Stimulated activated CD8-positive, alpha-beta memory T cell treated with anti-CD3 and anti-CD28 coated beads, Interleukin-4, amount 100 ng/mL, for 48 hours (primary cell): ENCODE measurements at places on chromosomes 16 and 17.

DNA sequence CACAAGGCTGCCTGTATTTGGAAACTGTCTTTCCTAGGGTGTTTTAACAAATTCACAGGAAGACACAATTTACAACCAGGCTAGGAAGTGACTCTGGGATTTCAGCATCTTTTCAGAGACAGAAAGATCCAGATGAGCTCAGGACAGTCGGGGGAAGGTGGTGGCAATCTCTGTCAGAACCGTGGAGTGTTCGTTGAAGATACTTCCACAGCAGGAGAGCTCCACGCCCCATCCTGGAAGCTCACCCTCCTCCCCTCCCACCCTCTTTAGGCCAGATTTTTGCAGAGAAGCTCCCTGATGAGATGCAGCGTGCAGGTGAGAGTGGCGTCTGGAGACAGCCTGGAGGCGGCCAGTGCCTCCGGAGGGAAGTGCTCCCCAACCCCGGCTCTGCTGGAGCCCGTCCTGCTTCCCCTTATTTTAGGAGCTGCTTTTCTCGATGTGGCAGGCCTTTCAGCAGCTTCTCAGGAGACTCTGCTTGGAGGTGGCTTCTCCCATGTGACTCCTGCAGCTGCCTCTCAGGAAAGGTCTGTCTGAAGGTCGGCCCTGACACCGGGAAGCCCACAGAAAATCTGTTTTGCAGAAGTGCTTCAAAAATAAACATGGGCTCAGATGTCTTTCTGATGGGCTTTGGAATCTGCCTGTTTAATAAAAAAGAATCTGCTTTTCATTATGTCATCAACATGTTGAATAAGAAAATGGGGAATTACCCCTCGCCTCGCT, 186.4 kb upstream of the CHMP6 start:
- no peak for DNase-seq

DNA sequence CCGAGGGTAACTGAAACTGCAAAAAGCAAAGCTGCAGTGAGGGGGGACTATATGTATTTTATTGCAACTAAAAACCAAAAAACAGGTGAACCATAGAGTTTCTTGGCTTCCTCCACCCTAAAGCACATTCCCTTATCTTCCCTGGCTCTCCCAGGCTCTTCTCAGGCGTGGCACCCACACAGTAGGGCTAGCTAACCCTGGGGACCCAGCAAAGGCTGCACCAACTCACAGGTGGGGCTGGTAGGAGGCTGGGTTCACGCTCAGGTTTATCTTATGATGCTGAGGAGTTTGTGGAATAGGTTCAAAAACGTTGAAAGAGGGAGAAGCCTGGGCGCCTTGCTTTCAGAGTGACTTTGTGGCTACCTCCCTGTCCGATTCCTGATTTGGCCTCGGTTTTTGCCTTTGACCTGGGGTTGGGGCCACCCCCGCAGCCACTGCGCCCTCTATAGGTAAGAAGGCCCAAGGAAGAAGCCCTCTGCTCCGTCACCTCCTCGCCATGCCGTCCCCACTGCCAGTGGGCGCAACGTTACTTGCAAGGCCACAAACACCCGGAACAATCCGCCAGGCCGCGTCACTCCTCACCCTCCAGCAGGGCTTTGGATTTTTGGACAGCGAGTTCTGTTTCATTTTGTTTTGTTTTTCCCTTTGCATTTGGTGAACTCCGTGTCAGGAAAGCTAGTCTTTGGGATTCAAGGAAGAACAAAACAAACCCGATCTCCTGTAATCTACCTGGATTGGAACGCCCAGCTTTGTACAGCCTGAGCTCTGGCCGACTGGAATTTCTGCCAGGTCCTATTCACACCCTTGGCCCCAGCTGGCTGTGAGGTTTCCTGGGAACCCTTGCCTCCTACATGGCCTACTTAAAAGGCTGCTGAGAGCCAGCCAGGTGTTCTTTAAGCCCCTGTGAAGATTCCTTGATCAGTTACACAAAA, 60.8 kb downstream of the TBC1D16 start:
- DNase-seq: no peak

DNA sequence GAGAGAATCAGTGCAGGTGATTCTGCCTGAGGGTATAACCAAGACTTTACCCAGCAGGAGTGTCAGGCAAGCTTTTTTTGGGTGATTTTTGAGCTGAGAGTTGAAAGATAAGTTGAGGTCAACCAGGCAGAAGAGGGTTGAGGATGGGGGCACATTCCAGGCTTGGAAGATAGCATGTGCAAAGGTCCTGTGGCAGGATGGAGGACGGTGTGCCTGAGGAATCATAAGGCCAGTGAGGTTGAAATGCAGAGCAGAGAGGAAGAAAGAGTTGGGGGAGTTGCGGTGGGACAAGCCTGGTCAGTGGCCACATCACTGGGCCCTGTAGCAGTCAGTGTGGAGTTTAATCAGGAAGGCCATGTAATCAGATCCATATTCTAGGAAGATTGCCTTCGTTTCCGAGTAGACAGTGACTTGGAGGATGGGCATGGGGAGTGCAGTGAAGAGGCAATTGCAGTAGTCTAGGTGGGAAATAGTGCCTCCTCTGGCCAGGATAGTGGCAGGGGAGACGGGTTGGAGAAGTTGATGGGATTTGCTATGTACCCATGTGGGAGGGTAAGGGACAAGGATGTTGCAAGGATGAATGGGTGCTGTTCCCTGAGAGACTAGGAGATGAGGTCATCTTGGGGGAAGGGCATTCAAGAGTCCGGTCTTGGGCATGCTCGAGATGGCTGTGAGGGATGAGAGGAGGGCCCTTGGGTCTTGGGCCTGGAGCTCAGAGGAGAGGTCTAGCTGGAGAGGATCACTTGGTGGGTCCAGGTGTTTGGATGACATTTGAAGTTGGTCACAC, 3.9 kb downstream of the PLEKHG4 start:
- no peak for DNase-seq

GRCh38 chr17:27376637-27377547, 79.4 kb upstream of the KSR1 start:
- no peak for DNase-seq

GRCh38 chr17:8712698-8713097, 31.9 kb downstream of the CCDC42 start:
- DNase-seq: no peak

GRCh38 chr16:89417352-89417751, 73.0 kb downstream of the ANKRD11 start:
- DNase-seq: no peak

GRCh38 chr17:33401249-33401648, 108.2 kb upstream of the ASIC2 start:
- DNase-seq: no peak

- no peak for DNase-seq
Observed at GRCh38 chr17:15482476-15482875, 15.1 kb upstream of the CDRT4 start.

- DNase-seq: no peak
Observed at GRCh38 chr17:35543856-35544255, 6.4 kb upstream of the SLFN12L start.

DNA sequence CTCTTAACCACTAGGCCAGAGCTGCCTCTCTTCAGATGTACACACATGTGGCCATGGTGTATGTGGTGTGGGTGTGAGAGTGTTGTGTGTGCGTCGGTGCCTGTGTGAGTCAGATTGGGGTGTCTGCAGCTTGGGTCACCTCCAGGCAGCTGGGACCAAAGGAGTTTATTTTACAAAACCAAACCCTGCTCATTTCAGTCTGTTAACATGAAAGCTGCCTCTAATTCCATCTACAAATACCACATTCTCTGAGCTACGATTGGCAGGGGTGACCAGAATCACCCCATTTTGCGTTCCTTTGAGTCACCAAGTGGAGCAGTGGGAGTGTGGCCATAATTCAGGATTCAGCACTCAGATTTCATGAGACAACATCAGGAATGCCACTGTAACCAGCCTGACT, 105.3 kb downstream of the IRX5 start:
- DNase-seq: no peak

- no peak for DNase-seq
Observed at GRCh38 chr16:64144617-64145016, 977.2 kb downstream of the CDH11 start.

- no peak for DNase-seq
Observed at GRCh38 chr16:83351846-83352245, 455.9 kb upstream of the HSBP1 start.

DNA sequence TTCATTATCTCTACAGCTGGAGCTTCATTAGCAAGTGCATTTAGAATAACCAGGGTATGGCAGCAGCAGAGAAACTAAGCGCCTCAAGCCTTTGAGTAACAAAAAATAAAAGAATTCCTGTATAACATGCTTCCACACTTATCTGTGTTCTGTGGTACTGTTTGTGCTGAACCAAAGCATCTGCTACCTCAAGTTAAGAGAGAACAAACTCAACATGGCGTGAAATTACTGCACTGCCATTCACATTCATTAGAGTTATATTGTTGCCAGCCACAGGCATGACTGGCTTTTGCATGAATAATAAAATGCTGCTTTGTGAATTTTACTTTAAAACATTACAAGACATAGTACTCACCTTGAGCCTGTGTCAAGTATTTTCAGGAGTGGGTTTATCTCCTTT, 76.6 kb downstream of the NLK start:
- no peak for DNase-seq

DNA sequence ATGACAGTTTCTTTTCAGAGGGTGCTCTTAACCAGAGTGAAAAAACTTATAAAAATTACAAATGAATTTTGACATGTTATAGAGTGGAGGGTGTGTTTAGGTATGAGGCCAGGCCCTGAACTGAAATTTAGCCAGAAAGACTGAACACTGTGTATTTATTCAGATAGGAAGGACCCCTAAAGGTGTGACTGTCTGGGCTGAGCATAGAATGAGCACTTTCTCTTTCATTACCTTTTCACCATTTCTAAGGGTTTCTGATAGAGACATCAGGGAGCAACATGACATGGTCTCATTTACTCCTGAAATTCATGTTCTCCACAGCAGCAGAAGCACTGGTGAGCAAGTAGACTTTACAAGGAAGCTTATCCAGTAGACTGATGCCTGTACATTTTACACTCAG, 32.9 kb downstream of the MRTFB start:
- no peak for DNase-seq
